ENCODE measurements at places on chromosomes 12 and 14. TPM values are rescaled to one million over a fixed set of nuclear protein-coding genes. Genes with fewer than 3 reads are reported as not detected.

SLCO1C1 gene
- 3.0 TPM for total RNA-seq

GRCh38 chr14:55028066-55028465, 1.0 kb downstream of the SOCS4 start:
- no peak for DNase-seq

DNA sequence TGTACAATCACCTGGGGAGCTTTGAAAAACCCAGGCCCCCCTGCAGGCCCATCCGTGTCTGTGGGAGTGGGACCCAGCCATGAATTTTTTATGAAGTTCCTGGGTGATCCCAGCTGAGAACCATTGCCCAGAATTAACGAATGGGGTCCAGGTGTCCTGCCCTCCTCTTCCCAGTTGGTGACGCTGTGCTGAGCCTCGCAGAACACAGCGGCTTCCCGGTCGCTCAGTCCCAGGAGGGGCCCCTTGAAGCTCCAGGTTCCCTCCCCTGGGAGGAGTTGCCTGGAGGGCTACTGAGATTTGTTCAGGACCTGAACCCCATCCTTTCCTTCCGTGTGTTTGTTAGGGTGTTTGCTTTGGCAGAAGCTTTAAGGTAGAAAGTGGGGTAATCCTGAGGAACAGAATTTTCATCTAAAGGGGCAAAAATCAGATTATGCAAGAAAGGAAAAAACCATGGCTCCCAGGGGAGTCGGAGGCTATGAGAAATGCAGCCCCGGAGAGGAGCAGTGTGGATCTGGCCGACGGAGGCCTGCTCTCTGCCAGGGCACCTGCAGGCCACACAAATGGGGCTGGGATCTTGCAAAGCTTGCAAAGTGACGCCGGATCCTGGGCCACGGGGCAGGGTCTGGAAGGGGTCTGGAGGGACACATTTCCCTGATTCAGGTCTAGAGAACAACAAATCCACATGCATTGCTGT, 164.7 kb upstream of the PRMT8 start:
- no peak for DNase-seq

DNA sequence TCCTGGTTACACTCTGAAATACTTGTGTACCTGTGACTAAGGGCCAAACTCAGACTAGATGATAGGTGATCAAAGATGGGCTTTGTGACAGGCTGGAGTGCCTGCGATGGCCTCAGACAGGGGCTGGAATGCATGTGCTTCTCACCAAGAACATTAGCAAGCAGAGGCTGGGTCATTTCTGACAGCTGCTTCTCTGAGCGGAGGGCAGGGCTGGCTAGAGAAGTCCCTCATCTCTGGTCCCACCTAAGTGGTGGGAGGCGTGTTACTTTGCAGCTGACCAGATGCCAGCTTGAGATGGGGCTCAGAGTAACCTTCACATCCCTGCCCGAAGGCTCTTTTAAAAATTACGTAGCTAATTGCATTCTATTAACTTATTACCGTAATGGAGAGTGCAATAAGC, 106.8 kb upstream of the RTL1 start:
- no peak for DNase-seq

DNA sequence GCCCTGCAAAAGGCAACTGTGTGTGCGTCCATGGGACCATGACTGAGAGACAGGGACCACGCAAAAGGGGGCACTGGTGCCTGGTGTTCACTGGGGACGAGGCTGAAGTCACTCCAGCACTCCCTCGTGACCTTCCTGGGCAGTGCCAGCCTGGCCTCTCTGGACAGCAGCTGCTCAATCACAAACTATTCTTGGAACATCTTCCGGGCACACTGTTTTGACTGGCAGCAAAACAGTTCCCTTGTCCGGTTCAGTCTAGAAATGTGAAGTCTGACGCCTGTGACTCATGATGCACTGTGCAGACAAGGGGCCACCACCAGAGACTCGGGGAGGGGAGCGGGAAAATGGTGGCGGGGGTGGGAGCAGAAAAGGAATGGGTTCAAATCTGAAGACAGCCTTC, 20.8 kb downstream of the SNRNP35 start:
- DNase-seq: no peak

- DNase-seq: no peak
These were observed 94.8 kb downstream of the ATF7IP start for GRCh38 chr12:14460212-14460841.
